Upper lobe of left lung (tissue), 6 donors: ENCODE measurements at places on chromosomes 12 and 14. TPM values are rescaled to one million over a fixed set of nuclear protein-coding genes. Genes with fewer than 3 reads are reported as not detected.

- H3K27me3 ChIP-seq: no peaks in the 10 kb centered on the region
- no peak overlapping the region for H3K27ac ChIP-seq
- H3K36me3 ChIP-seq: no peaks in the 10 kb centered on the region
- no peak overlapping the region for H3K4me3 ChIP-seq
- DNase-seq: no peak
Measured at GRCh38 chr12:98509063-98509462, 6.3 kb upstream of the TMPO start.

DNA sequence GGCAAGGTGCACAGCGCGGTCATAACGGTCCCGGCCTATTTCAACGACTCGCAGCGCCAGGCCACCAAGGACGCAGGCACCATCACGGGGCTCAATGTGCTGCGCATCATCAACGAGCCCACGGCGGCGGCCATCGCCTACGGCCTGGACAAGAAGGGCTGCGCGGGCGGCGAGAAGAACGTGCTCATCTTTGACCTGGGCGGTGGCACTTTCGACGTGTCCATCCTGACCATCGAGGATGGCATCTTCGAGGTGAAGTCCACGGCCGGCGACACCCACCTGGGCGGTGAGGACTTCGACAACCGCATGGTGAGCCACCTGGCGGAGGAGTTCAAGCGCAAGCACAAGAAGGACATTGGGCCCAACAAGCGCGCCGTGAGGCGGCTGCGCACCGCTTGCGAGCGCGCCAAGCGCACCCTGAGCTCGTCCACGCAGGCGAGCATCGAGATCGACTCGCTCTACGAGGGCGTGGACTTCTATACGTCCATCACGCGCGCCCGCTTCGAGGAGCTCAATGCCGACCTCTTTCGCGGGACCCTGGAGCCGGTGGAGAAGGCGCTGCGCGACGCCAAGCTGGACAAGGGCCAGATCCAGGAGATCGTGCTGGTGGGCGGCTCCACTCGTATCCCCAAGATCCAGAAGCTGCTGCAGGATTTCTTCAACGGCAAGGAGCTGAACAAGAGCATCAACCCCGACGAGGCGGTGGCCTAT is 875 bp downstream of the HSPA2 start:
- H3K4me3 ChIP-seq: no peak overlapping the region
- peak overlapping the region; percentile 34 for H3K27ac ChIP-seq
- no peaks in the 10 kb centered on the region for H3K36me3 ChIP-seq
- no peaks in the 10 kb centered on the region for H3K27me3 ChIP-seq

The PDE3A gene
- total RNA-seq: 3.0 TPM

- H3K4me1 ChIP-seq: peaks cover 19% of the 10 kb centered on the region
- no peak overlapping the region for H3K27ac ChIP-seq
- no peaks in the 10 kb centered on the region for H3K36me3 ChIP-seq
- DNase-seq: no peak
- no peak overlapping the region for H3K4me3 ChIP-seq
Measured at GRCh38 chr12:48878548-48878947, 12.9 kb upstream of the RND1 start.

DNA sequence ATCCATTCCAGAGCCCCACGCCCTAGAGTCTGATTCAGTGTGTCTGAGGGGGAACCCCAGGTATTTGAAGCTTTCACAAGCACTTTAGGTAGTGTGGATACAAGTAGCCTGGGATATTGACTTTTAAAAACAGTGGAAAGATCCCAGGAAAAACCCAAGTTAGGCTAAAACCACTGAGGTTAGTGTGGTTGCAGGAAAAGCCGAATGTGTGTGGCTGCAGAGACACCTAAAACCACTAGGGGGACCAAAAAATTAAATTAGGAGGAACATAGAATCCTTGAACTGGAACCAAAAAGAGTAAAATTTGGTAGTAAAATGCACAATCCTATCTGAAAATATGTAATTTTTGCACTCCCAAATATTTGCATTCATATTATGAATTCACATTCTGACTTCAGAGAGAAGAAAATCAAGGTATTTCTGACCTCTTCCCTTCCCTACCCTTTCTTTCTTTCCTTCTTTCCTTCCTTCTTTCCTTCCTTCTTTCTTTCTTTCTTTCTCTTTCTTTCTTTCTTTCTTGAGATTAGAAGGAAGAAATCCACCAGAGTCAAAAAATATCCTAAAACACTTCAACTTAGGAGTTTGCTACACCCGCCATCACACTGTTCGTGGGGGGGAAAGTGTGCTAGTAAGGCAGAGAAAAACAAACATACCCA is 37.8 kb downstream of the SLCO1A2 start:
- no peak overlapping the region for H3K27ac ChIP-seq
- no peak overlapping the region for H3K4me3 ChIP-seq
- no peaks in the 10 kb centered on the region for H3K4me1 ChIP-seq
- H3K36me3 ChIP-seq: no peaks in the 10 kb centered on the region

The NXPH4 gene
- not detected for total RNA-seq

- no peaks in the 10 kb centered on the region for H3K27me3 ChIP-seq
- H3K4me1 ChIP-seq: peaks cover 51% of the 10 kb centered on the region
- H3K27ac ChIP-seq: peak overlapping the region; percentile 34
- no peak for DNase-seq
Measured at GRCh38 chr12:3135522-3136461, 58.6 kb downstream of the TSPAN9 start.

The GZMH gene
- total RNA-seq: 2.1 TPM
